ENCODE measurements at places on chromosomes 12 and 14.

GRCh38 chr12:105352052-105352451 is 21.6 kb downstream of the C12orf75 start:
- DNase-seq: no peak

DNA sequence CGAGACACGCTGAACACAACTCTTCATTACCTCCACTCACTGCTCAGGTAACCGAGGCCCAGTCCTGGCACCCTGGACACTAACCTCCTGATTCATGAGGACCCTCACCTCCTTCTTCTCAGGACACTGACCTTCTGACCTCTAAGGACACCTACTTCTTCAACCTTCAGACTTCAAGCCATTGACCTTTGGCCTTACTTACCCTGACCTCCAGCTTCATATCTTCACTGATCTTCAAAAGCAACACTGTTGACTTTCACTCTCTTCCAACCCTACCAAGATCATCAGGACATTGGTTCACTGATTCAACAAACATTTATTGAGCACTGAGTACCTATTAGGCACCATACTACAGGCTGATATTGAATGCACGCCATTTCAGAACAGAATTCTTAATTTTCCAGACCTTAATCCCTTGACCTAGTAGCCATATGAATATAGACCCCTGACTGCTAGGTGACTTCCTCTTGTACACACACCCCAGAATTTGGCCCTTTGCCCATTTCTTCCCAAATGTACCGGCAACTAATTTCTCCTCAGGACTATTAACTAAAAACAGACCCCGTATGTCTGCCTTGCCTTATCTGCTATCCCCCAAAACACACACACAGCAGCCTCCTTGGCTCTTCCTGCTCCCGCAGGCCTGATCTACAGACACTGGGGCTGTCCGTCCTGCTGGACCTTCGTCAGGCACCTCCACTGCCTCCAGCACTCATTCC is 5.8 kb downstream of the ARHGEF40 start:
- no peak for DNase-seq

GRCh38 chr12:105369014-105369413 is 38.5 kb downstream of the C12orf75 start:
- no peak for DNase-seq

DNA sequence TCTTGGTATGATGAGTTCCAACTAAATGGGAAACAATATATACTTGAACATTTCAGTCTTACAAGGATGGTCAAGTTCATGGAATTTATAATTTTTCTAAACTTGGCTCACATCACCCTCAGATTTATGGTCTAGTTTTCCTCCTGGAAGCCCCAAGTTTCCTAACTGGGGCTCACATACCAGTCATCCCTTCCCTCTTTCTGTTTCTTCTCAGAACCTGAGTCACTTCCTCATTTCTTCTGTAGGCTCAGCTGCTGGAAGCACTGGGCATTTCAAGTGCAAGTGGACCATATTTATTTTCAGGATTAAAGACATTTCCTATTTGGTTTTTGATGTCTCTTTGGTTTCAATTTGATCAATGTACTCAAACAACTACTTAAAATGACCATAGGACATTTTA is 55.4 kb downstream of the GRIP1 start:
- DNase-seq: no peak

- DNase-seq: no peak
These were observed 2.2 kb downstream of the SCNN1A start for GRCh38 chr12:6373022-6373787.

GRCh38 chr14:75977582-75977943 is 4.2 kb downstream of the TGFB3 start:
- DNase-seq: no peak

GRCh38 chr14:102732924-102733323 is 44.3 kb upstream of the TRAF3 start:
- DNase-seq: no peak
